ENCODE measurements at places on chromosomes 2 and 18. TPM values are rescaled to one million over a fixed set of nuclear protein-coding genes. Genes with fewer than 3 reads are reported as not detected.

GRCh38 chr2:149068996-149069888, 30.7 kb downstream of the LYPD6B start:
- H3K4me3 ChIP-seq, result peak overlapping the region; percentile 1
- H3K4me1 ChIP-seq, result peaks cover 15% of the 10 kb centered on the region
- DNase-seq, result peak; percentile 76
- peak overlapping the region; percentile 75 for H3K27ac ChIP-seq

GRCh38 chr2:231627384-231628120, 34.9 kb downstream of the TEX44 start:
- DNase-seq, result no peak
- peak overlapping the region; percentile 93 for H3K27ac ChIP-seq
- peak overlapping the region; percentile 68 for H3K4me3 ChIP-seq
- H3K4me1 ChIP-seq, result peaks cover 17% of the 10 kb centered on the region
- H3K36me3 ChIP-seq, result no peaks in the 10 kb centered on the region

The TOGARAM2 gene
- total RNA-seq, result 4.8 TPM

DNA sequence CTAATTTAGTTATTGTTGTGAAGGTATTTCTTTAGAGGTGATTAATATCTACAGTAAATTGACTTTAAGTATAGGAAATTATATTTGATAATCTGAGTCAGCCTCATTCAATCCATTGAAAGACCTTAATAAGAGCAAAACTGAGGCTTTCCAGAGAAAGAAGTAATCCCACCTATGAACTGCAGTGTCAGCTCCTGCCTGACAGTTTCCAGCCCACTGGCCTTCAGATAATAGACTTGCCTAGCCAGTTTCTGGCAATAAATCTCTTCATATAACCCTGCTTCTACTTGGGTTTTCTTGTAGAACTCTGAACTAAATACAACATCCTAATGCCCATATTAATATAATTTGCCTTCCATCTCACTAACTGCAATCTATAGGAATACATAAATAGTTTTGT, 437.9 kb upstream of the UBE2E3 start:
- no peak overlapping the region for H3K27ac ChIP-seq
- no peaks in the 10 kb centered on the region for H3K36me3 ChIP-seq
- H3K4me3 ChIP-seq, result no peak overlapping the region
- DNase-seq, result no peak
- no peaks in the 10 kb centered on the region for H3K27me3 ChIP-seq

The TDRD15 gene
- not detected for total RNA-seq

GRCh38 chr18:57352271-57352701, at the start of gene ST8SIA3:
Gene ST8SIA3 (plus strand): TSS chr18:57352557. CDS start chr18:57352847, 290 bp downstream.
- peaks cover 1% of the 10 kb centered on the region for H3K4me1 ChIP-seq
- no peak within 1 kb of the TSS for H3K27ac ChIP-seq
- DNase-seq, result no peak

GRCh38 chr2:105919826-105920225, 175.1 kb downstream of the NCK2 start:
- peak; percentile 83 for DNase-seq
- peaks cover 14% of the 10 kb centered on the region for H3K36me3 ChIP-seq
- no peaks in the 10 kb centered on the region for H3K27me3 ChIP-seq
- no peak overlapping the region for H3K27ac ChIP-seq
- peaks cover 12% of the 10 kb centered on the region for H3K4me1 ChIP-seq

All from activated CD4-positive, alpha-beta T cell treated with anti-CD3 and anti-CD28 coated beads, Interleukin-2, amount 10 ng/mL, durations not matched to agents 24 days and 14 days (primary cell).